ENCODE measurements at places on chromosomes 11 and 22.

DNA sequence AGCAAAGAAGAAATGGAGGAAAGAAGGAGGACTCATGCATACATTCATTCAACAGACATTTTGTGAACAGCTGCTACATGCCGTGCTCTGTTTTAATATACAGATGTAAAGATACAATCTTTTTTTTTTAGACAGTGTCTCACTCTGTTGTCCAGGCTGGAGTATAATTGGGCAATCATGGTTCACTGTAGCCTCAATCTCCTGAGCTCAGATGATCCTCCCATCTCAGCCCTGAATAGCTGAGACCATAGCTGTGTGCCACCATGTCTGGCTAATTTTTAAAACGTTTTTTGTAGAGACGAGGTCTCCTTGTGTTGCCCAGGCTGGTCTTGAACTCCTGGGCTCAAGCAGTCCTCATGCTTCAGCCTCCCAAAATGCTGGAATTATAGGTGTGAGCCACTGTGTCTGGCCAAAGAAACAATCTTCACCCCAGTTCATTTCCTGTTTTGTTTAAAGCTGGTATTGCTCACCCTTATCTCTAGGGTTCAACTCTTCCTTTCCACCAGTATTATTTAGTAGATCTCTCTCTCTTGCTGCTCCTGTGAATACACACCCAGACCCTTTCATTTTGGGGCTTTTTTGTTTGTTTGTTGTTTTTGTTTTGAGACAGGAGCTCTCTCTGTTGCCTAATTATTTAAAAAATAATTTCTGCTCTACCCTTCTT, 69.8 kb downstream of the RNF169 start:
- DNase-seq: no peak

DNA sequence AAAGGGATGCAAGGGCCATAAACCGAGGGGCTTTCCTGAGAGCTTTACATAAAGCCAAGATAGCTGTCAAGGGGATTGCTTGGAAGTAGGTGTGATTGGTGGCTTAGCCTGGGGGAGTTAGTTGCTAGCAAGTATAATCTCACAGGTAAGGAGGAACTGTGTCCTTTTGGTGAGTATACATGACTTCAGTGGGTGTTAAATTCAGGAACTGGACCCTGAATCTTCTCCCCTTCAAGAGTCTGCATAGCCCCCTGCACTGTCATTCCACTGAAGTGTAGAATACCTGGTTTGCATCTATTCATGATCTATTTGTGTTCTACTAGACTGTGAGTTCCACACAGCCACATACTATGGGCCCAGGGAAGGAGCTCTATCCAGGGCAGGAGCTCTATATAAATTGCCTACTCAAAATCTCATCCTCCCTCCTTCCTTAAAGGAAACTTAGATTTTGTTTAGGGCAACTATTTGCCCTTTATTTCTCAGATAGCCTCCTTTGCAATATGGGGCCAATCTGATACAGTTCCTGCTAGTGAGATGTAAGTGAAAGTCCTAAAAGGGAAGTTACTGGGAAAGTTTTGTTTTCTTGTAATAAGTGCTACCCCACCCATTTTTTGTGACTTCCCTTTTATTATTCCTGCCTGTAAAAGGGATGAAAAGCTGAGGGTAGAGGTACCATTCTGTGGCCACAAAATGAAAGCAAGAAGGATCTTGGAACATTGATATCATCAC, 120.5 kb downstream of the PGR start:
- DNase-seq: no peak

DNA sequence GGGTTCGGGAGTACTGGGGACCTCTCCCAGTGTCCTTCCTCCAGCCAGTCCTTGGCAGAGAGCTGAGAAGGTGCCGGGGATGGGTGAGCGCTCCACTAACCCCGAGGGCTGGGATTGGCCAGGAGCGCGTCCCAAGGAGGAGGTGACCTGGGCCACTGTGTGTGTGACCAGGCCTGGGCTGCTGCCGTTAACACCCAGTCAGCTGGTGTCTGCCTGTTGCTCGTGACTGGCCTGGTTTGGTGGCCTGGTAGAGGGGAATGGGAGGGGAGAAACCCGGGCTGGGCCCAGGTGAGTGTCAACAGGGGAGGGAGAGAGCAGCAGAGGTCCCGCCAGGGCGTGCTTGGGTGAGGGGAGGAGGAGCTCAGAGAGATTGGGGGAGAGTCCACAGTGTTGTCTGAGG, 29.9 kb upstream of the GRAMD4 start:
- no peak for DNase-seq

DNA sequence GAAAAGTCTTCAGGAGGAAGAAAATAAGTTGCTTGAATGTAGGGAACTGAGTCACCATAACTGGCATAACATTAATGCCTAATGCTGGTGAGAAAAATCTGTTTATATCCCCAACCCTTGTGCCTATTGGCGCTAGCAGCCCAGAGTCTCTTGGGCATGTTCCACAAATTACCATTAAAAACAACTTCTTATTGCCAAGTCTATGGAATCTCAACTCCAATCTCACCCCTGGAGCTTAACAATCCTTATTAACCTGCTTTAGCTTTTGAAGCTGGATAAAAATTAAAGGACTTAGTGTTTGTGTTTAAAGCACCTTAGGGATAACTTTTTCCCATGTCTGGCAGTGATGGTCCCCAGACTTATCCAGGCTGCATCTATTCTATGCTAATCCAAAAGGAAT, 143.0 kb downstream of the APIP start:
- no peak for DNase-seq

- no peak for DNase-seq
Observed at GRCh38 chr11:117795638-117796455, 1.2 kb downstream of the DSCAML1 start.

- DNase-seq: no peak
Observed at GRCh38 chr22:19172213-19173046, 6.1 kb downstream of the SLC25A1 start.

DNA sequence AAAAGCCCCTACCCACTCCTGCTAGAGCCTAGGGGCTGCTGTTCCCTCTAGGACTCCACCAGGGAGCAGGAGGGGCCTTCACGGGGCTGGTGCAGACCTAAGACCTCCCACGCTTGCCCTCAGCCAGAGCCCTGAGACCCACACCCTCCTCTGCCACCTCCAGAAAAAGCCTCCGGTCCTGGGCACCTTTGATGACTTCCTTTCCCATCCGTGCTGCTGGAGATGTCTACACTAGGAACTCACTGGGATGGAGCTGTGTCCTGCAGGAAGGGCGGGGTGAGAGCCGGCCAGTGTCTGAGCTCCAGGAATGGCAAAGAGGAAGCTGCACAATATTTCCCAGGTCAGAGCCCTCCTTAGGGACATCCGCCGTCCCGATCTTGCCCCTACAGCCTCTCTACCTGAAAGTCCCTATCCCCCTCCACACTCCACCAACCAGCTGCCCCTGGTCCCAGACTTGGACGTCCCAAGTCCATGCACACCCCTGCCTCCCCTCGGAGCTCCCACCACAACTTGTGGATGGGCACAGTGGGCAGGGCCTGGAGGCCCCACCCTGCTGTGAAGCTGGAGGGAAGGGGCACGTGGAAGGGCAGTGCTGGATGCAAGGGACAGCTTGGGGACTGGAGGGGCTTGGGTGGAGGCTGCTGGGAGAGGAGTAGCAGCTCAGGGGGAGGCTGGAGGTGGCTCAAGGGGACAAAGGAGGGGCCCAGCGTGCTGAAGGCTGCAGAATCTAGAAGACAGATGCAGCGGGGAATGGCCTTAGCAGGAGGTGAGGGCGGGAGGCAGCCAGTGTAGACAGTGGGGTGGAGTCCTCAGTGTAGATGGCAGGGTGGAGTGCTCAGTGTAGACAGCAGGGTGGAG, 13.5 kb upstream of the LRP5 start:
- DNase-seq: no peak

- DNase-seq: peak; percentile 92
Observed at GRCh38 chr11:69088676-69089146, 40.0 kb downstream of the TPCN2 start.

All from cerebellar cortex (tissue), 1 donor.